ENCODE measurements at places on chromosomes 5 and 9. TPM values are rescaled to one million over a fixed set of nuclear protein-coding genes. Genes with fewer than 3 reads are reported as not detected.
A peak's percentile ranks its signal among the peaks of the same experiment; 100 is the strongest.

PCDHA9 gene
- total RNA-seq, result 0.03 TPM

DNA sequence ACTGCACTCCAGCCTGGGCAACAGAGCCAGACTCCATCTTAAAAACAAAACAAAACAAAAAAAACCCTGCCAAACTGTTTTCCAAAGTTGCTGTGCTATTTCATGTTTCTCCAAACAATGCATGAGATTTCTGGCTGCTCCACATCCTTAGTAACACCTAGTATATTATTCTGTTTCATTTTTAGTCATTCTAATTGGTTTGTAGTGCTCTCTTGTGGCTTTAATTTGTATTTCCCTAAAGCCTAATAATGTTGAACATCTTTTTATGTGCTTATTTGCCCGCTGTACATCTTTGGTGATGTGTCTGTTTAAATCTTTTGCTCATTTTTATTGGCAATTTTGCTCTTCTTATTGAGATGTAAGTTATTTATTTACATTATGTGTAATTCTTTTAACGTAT lies 18.4 kb upstream of the TTC1 start:
- no peak for DNase-seq

ORM1 gene
- total RNA-seq, result not detected

DNA sequence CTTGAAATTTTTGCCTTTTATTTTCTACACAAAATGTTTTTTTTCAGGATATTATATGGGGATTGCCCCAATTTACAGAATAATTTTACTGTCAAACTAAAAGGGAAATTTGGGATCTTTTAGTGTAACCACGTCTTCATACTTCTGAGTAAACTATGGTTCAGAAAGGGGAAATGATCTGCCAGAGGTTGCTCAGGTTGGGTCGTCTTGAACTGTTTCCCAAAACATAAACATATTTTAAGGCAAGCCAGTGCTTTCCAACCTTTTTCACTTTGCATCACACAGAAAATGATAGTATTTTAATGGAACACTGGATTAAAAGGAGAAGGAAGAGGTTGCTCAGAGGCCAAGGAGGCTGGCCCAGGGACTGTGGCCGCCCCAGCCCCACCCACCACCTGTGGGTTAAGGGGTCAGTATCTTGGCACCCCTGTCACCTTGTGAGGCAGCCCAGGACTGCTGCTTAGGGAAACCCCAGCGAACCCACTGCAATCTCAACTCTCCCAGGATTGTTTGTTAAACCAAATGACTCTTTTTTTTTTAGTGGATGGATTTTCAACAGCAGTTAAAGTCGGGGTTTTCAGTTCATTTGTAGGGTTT lies 142.7 kb upstream of the DHFR start:
- no peak for DNase-seq

DNA sequence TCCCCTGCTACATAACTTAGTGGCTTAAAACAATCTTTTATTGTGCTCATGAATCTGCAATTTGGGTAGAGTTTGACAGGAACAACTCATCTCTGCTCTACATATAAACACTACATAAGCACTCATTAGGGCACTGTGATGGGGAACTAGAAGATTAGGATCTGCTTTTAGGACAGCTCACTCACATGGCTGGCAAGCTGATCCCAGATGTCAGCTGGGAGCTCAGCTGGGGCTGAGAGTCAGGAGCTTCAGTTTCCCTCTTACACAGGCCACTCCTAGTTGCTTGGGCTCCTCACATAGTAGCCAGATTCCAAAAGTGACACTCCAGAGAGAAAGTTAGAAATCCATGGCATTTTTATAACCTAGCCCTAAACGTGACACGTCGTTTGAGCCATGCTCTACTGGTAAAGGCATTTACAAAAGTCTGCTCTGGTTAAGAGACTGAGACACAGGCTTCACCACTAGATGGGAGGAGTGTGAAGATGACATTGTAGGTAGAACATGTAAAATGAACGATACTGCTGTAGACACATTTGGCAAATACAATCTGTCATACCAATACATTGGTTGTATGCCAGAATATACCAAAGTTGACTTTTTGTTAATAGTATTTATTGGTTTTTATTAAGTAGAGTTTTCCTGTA lies 23.6 kb downstream of the SCAI start:
- no peak for DNase-seq

DNA sequence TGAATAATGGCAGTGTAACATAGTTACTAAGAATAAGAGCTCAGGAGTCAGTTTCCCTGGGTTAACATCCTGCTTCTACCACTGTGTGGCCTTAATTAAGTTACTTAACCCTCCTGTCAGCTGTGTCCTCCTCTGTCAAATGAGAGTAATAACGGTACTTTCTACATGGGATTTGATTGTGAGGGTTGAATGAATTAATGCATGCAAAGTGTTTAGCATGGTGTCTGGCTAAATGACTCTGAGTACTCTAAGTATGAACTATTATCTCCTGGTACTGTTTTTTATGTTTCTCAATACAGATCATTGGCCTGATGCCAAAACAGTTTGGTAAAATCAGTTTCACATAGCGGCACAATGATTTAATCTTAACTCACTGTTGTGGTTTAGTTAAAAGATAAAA lies 19.6 kb downstream of the ZNF131 start:
- DNase-seq, result no peak

NPR3 gene
- total RNA-seq, result 0.04 TPM

NRG2 gene
- total RNA-seq, result 0.24 TPM

DNA sequence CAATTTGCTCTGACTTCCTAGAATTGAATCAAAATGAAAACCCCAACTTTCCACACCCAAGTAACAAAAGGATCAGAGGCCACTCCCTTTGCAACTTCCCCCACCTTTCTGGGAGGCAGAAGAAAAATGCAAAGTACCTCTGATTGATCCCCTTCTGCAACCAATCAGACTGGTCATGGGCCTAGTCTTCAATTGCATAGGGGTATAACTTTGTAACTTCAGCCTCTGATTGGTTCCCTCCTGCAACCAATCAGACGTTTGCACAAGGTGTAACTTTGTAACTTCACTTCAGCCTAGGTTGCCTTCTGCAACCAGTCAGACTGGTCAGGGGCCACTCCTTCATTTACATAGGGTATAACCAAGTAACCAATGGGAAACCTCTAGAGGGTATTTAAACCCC lies 38.3 kb upstream of the CNOT6 start:
- DNase-seq, result no peak

GLRA1 gene
- total RNA-seq, result not detected

- DNase-seq, result peak; percentile 8
Observed at GRCh38 chr5:10577371-10578292, 13.8 kb downstream of the ANKRD33B start.

DNA sequence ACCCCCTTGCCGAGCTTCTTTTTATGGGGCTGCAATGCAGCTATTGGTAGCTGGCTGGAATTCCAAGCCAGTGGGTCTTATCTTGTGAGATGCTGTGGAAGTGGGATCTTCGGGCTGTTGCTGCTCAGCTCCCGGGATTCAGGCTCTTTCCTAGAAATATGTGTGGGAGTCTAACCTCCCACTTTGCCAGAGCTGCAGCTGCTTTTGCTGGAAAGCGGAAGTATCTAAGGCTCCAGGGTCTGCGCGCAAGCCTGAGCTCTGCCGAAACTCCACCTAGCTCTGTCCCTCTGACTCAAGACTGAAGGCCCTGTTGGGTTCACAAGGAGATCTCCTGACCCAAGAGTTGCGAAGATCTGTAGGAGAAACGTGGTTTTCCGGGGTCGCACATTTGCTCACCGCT lies 151.1 kb upstream of the ANKRD55 start:
- DNase-seq, result no peak

- DNase-seq, result no peak
Observed at GRCh38 chr5:147767048-147767447, 15.5 kb downstream of the JAKMIP2 start.

DNA sequence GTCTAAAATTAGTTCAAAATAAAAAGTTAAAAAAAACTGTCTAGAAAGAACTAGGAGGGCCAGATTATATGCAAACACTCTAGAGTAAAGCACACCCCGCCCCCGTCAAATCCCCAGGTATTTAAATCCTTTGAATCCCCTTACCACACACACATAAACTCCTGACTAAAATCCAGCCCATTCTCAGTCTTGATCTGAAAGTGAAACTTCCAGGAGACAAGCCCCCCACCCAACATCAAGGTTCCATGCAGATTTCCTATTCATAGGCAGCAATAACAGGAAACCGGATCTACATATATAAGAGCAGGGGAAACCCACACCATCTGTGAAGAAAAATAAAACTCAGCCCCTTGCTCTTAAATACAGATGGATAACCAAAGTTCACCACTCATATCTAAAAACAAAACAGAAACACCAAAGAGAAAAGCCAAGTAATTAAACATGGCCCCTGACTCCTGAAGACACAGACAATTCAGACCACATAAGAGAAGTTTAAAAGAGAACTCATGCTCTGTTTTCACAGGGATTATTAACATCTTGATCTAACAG lies 42.3 kb downstream of the MARCHF3 start:
- DNase-seq, result no peak

GRCh38 chr9:133982971-133983720 lies 9.0 kb downstream of the VAV2 start:
- peak; percentile 63 for DNase-seq

SLC2A8 gene
- total RNA-seq, result 23.3 TPM
